ENCODE measurements at places on chromosomes 1 and 21. TPM values are rescaled to one million over a fixed set of nuclear protein-coding genes. Genes with fewer than 3 reads are reported as not detected.

SAMD11 gene
- 6.0 TPM for total RNA-seq

DNA sequence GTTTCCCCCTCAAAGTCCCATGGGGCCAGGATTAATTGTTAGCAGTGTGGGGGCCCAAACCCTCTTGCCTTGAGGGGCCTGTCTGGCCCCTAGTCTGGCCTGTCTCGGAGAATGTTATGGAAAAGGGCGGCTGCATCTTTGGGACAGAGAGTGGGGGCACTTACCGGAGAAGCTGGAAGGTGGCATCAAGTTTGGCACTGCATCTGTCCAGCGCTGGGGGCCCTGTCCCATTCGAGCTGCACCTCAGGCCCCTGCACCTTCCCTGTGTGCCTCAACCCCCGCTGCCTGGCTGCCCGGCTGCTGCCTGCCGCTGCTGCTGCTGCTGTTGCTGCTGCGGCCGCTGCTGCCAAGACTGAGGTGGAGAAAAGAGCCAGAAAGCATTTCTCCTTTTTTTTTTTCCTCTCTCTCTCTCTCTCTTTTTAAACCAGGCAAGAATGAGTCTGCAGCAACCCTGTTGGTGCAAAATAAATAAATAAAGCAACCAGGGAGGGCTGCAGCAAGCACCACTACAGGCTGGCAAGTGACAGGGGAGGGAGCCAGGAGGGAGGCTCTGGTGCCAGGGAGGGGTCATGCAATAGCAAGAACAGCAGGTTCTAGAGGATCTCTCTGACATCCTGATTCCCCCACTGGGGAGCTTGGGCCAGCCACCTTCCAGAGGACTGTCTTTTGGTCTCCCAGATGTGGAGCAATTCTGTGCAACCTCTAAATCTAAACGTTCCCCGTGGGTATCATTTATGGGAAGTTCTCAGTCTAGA is at the start of gene LINGO4:
Gene LINGO4 (minus strand): TSS at position 354 of the 755 bp plus-strand sequence. CDS start 2,715 bp downstream, outside the sequence.
- no peaks in the 10 kb centered on the region for H3K4me1 ChIP-seq
- no peaks in the 10 kb centered on the region for H3K36me3 ChIP-seq
- peaks cover 2% of the 10 kb centered on the region for H3K27me3 ChIP-seq

- no peak for DNase-seq
- H3K36me3 ChIP-seq: no peaks in the 10 kb centered on the region
- no peaks in the 10 kb centered on the region for H3K4me1 ChIP-seq
- no peaks in the 10 kb centered on the region for H3K27me3 ChIP-seq
- H3K4me3 ChIP-seq: no peak overlapping the region
Measured at GRCh38 chr1:65395887-65396612, 24.4 kb upstream of the LEPR start.

DNA sequence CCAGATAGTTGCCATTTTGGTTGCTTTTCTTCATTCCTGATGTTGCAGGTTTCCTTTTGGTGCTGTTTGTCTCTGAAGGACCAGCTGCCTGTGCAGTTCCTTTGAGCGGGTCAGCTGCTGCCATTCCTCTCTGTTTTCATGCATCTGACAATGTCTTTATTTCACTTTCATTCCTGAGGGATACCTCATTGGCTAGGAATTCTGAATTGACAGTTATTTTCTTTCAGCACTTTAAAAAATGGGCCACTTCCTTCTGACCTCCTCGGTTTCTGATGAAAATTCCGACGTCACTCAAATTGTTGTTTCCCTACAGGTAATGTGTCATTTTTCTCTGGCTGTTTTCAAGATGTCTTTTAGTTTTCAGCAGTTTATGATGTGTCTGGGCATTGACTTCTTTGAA is 24.8 kb downstream of the CCSAP start:
- no peak overlapping the region for H3K27ac ChIP-seq
- H3K27me3 ChIP-seq: no peaks in the 10 kb centered on the region
- peaks cover 9% of the 10 kb centered on the region for H3K36me3 ChIP-seq
- H3K4me3 ChIP-seq: no peak overlapping the region
- no peaks in the 10 kb centered on the region for H3K4me1 ChIP-seq

DNA sequence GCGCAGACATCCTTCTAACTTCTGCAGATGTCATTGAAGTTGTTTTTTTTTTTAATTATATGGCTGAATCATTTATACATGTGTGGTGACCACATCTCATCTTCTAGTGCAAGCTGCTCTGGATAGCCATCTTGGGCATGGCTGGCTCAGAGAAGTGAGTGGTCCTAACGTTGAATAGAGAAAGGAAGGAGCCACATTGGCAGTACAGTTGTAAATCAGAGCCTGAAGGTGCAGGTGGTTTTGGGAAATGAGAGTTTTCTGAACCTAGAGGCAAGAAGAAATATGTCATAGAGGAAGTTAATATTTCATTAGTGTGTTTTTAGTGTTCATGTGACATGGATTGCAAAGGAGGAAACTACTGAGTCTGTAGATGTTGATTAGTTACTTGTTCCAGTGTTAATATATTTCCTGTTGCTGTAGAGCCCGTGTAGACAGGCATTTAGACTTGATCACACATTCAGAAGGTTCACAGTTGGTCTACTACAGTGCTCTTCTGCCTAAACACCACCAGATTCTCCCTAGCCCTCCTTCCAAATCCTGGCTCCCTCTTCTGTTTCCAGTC is 163.7 kb downstream of the ROR1 start:
- H3K36me3 ChIP-seq: no peaks in the 10 kb centered on the region
- H3K27me3 ChIP-seq: no peaks in the 10 kb centered on the region
- no peak overlapping the region for H3K27ac ChIP-seq
- no peak for DNase-seq

DNA sequence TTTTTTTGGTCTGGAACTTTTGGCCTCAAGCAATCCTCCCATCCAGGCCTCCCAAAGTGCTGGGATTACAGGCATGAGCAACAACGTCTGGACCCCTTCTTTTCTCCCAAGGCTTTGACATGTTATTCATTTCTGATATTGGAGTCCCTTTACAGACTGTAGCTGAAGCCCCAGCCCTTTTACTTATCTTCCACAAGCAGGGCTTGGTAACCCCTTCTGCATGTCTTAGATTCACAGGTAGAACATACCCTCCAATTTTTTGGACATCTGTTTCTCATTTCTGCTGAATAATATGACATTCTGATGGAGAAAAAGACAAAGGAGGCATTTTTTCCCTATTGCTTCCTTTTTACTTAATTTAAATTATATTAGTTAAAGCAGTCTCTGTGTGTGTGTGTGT is 39.2 kb upstream of the RGS21 start:
- DNase-seq: no peak
- H3K4me1 ChIP-seq: no peaks in the 10 kb centered on the region
- no peak overlapping the region for H3K27ac ChIP-seq
- H3K36me3 ChIP-seq: no peaks in the 10 kb centered on the region
- no peak overlapping the region for H3K4me3 ChIP-seq

KIF26B gene
- total RNA-seq: 3.4 TPM

- H3K27me3 ChIP-seq: no peaks in the 10 kb centered on the region
- H3K27ac ChIP-seq: no peak overlapping the region
Measured at GRCh38 chr1:43669878-43670277, 19.9 kb downstream of the KDM4A start.

Data from upper lobe of right lung (tissue), 1 donor.